ENCODE measurements at places on chromosomes 3 and 15. TPM values are rescaled to one million over a fixed set of nuclear protein-coding genes. Genes with fewer than 3 reads are reported as not detected.

The SYNPR gene
- total RNA-seq = 3.0 TPM

The SEMA5B gene
- 3.6 TPM for total RNA-seq

GRCh38 chr3:52561028-52561747 lies 24.8 kb downstream of the UQCC5 start:
- ATAC-seq = no peak

GRCh38 chr3:53807117-53807810 lies 39.0 kb downstream of the CHDH start:
- ATAC-seq = no peak

The RASGRP1 gene
- 11.3 TPM for total RNA-seq

GRCh38 chr3:81484520-81484919 lies 276.9 kb downstream of the GBE1 start:
- peak; percentile 40 for ATAC-seq

DNA sequence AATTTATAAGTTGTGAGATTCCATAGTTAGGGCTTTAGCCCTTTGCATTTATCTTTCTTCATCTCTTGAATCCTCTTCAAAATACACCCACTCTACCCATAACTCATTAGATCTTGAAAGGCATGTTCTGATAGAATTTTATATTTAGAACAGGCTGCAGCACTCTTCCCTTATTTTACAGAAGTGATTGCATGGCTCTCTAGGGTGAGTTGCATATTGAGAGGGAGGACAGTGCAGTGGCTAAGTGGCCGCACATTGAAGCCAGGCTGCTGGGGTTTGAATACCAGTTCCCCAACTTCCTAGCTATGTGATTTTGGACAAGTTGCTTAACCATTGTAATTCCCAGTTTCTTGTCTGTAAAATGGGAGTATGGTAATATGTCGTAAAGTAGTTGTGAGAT lies 2.5 kb downstream of the CD86 start:
- ATAC-seq = no peak

- ATAC-seq = no peak
These were observed 27.9 kb downstream of the USP3 start for GRCh38 chr15:63532307-63532744.

GRCh38 chr3:44114142-44114541 lies 127.5 kb upstream of the TOPAZ1 start:
- no peak for ATAC-seq

GRCh38 chr3:56802378-56802745 lies 613 bp upstream of the ARHGEF3 start:
- ATAC-seq = no peak

The CLDN1 gene
- total RNA-seq = 0.68 TPM

GRCh38 chr15:43215961-43216360 lies 4.9 kb downstream of the EPB42 start:
- no peak for ATAC-seq

The HLTF gene
- 7.5 TPM for total RNA-seq

DNA sequence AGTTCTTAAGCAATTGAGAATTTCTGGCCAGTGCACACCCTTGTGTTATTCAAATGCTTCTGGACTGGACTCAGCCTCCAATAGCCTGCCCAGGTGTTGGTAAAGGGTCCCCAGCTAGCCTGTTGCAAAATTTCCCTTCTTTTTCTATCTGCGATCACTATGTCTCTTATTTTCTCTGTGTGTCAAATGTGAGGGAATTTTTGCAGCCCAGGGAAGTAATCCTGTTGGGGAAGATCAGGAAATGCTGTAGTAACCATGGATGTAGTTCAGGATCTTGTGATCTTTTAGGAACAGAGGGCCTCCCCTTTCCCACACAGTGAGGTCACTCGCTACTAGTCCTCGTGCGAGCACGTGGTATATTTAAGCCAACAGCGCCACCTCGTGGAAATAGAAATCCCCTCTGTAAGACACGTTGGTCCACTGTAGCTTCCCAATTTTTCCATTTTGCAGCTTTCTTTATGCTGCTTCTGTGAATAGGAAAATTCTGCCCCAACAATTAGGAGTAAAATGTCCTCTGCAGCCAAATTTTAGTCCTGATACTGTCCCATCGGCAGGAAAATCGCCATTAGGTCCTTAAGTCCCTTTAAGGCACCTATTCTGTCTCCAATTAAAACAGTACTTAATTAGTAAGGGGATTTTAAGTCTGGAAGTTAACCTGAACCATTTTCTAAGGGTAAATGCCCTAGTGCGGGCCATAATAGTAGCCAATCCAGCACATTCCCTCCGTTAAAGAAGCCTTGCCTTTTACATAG lies 4.0 kb upstream of the SMCO1 start:
- peak; percentile 91 for ATAC-seq

The MME gene
- 1.2 TPM for total RNA-seq

DNA sequence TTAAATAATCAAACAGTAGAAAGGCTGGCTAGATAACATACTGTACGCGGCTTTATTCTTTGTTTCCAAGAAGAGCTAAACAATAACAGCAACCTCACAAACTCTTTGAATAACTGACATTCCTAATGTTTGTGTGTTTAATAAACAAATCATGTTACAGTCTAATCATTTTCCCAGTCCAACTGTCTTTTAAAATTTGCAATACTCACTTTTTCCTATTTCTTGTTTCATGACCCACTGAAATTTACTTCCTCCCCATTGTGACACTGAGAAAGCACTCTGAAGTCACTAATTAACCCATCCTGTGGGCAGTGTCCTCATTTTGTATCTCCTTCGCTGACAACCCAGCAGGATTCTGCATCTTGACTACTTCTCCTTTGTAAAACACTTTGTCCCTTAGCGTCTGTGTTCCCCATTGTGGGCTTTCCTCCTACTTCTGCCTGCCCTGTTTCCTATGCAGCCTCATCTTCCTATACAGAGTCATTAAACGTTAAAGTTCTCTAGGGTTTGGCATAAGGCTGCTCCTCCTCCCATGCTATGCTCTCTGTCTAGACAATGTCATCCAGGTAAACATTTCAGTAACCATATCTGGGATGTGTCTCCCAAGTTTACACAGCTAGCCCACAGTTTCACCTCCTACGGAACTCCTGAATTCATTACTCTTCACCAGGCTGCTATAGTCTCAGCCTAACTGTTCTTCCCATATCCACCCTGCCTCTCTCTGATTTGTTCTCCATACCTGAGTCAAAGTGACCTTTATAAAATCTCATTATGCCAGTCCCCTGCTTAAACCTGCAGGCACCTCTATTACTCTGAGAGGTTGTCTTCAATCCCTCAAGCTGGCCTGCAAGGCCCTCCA lies 148.9 kb downstream of the GREM1 start:
- no peak for ATAC-seq

The SLC24A5 gene
- total RNA-seq = not detected

- no peak for ATAC-seq
These were observed 36.5 kb downstream of the GASK1A start for GRCh38 chr3:43015572-43015971.

DNA sequence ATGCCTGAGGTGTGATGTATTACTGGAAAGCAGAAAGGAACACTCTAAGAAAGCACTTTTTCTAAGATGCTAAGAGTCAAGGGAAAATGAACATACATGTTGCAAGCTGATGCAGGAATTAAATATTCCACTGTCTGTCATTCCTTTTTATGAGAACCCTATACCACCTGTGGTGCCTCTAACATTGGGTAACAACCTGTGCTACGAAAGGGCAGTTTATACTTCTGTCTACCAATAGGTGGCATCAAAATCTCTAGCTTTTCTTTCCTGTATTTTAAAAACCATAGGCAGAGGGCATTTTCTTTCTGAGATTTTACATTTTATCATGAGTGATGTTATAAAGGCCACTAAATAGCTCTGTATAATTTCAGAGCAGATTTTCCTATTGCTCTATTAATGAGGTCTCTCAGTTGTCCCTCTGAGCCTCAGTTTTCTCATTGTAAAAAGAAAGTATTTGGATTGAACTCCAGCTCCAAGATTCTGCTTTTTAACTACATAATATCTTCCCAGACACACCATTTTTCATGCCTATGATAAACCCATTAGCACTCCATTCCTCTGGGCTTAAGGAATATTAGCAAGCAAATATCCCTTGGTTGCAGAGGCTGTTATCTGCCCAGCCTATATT lies 3.5 kb upstream of the CPNE4 start:
- ATAC-seq = peak; percentile 33

DNA sequence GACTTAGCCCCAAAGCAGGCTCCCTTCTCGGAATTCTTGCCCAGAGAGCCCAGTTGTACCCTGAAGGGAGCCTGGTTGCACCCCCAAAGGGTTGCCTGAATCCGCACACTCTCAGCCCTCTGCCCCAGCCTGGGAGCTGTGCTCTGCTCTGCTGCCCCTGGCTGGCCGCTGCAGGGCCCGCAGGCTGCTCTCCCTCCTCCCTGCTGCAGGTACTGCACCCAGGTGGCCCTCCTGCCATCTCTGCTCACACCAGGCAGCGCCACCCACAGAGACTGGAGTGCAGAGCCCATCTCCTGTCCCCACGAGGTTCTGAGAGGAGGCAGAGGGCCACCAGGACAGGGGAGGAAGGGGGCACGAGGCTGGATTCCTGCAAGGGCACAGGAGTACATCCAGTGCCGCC lies 134.2 kb upstream of the NSMCE3 start:
- peak; percentile 79 for ATAC-seq

- no peak for ATAC-seq
These were observed 189.7 kb downstream of the PDZRN3 start for GRCh38 chr3:73435055-73435454.

The LRRC58 gene
- 29.0 TPM for total RNA-seq

The DUOXA2 gene
- total RNA-seq = 0.85 TPM

DNA sequence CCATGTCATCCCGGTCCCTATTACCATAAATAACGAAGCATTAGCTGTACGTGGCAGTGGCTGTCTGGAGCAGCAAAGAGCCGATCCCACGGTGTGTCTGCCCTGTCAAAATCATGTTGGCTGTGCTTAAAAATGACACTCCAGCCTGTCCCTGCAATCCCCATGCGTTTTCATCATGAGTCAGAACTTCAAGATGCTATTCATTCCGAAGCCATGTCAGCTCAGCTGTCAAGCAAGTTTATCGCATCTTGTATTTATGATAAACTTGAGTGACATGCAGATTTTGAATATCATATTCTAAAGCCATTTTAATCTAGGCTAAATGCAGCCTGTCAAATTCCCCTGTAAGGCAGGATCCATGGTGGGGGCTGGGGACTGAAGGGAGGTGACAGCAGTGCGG lies 152.4 kb downstream of the TJP1 start:
- no peak for ATAC-seq

The PLSCR2 gene
- not detected for total RNA-seq

- peak; percentile 32 for ATAC-seq
These were observed 403.2 kb downstream of the PTPRG start for GRCh38 chr3:61964566-61964965.

GRCh38 chr3:44223299-44223698 lies 18.4 kb upstream of the TOPAZ1 start:
- ATAC-seq = no peak

The ROPN1 gene
- not detected for total RNA-seq

- ATAC-seq = no peak
These were observed 91.2 kb downstream of the EOMES start for GRCh38 chr3:27630885-27631284.

- peak; percentile 28 for ATAC-seq
These were observed 20.3 kb downstream of the CHMP2B start for GRCh38 chr3:87247430-87247773.

DNA sequence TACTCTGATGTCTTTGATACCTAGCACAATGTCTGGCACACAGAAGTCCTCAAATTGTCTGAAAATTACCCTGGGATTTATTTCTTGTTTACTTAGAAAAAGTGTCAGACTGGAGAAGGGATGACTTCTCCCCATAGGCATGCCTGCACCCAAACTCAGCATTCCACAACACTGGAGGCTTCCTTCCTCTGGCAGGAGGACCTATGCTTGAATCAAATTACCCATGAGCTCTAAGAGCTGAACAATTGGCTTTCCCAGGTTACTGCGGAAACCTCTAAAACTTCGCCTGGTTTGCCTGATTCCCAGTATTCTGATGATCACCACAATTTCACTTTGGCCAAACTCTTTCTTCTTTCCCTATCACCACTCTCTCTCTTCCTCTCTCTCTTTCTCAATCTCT lies 217.4 kb downstream of the DIPK2A start:
- no peak for ATAC-seq

GRCh38 chr3:184677344-184678316 lies 34.2 kb downstream of the MAGEF1 start:
- no peak for ATAC-seq

DNA sequence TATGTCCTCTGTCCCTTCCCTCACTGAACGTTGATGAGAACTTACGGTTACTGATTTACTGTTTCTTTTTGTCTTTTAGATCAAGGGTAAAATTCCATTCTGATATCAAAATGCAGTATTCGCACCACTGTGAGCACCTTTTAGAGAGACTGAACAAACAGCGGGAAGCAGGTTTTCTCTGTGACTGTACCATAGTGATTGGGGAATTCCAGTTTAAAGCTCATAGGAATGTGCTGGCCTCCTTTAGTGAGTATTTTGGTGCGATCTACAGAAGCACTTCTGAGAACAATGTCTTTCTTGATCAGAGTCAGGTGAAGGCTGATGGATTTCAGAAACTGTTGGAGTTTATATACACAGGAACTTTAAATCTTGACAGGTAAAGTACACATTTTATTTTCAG lies 990 bp downstream of the MYNN start:
- no peak for ATAC-seq

DNA sequence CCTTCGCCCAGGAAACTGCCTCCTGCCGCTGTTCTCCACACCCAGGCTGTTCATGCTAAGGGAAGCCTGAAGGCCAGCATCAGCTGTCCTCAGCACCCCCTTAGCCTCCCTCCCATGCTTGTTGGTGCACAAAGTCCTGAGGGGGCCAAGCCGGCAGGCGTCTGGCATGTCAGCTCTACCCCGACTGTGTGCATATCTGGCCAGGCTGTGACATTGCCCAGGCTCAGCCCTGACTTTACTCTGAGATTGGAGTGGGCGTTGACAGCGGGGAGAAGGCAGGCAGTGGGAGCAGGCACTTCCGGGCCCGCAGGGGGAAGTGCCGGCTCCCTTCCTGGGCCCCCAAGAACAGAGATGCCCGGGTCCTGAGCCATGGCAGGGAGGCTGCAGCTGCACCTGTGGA lies 492.2 kb downstream of the AGBL1 start:
- ATAC-seq = no peak

The CNTN3 gene
- 11.2 TPM for total RNA-seq

DNA sequence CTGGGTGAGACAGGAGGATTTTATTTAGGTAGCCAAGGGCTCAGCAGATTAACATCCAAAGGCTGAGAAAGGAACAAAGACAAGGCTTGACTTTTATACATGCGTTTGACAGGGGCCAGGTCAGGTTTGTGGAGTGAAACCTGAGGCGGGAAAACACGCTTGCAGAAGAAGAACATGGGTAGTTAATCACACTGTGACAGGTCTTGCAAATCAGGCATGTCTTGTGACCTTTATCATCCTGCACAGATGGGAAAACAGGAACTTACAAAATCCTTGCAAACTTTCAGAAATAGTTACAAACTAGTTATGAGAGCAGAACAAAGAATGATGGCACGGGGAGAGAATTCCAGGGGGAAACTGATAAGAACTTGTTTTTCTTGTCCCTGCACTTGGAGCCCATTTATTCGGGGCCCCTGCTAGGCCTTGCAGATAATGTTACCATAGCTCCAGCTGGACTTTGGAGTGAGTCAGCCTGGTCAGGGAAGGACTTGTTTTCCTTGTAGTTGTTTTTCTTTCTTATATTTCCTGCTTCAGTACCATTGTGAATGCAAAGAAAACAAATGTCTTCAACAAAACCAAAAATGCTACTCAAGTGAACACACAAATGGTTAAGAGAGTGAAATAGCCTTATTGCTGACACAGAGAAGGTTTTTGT lies 965.9 kb upstream of the ROBO1 start:
- ATAC-seq = no peak

The DNAH12 gene
- total RNA-seq = 0.54 TPM

GRCh38 chr3:34856081-34856947 lies 783.0 kb upstream of the ARPP21 start:
- peak; percentile 48 for ATAC-seq

- no peak for ATAC-seq
These were observed 47.8 kb upstream of the USP50 start for GRCh38 chr15:50594311-50594710.

GRCh38 chr3:144119633-144120032 lies 148.0 kb downstream of the DIPK2A start:
- no peak for ATAC-seq
